ENCODE measurements at places on chromosomes 12 and 14.

GRCh38 chr14:88877192-88877591, 52.7 kb downstream of the TTC8 start:
- no peak for DNase-seq

- peak; percentile 25 for DNase-seq
These were observed 184.8 kb downstream of the SLC16A7 start for GRCh38 chr12:59780605-59781135.

- no peak for DNase-seq
These were observed 31.2 kb upstream of the USP44 start for GRCh38 chr12:95582230-95583058.

GRCh38 chr14:61653507-61653906, 41.8 kb upstream of the HIF1A start:
- DNase-seq, result peak; percentile 67

DNA sequence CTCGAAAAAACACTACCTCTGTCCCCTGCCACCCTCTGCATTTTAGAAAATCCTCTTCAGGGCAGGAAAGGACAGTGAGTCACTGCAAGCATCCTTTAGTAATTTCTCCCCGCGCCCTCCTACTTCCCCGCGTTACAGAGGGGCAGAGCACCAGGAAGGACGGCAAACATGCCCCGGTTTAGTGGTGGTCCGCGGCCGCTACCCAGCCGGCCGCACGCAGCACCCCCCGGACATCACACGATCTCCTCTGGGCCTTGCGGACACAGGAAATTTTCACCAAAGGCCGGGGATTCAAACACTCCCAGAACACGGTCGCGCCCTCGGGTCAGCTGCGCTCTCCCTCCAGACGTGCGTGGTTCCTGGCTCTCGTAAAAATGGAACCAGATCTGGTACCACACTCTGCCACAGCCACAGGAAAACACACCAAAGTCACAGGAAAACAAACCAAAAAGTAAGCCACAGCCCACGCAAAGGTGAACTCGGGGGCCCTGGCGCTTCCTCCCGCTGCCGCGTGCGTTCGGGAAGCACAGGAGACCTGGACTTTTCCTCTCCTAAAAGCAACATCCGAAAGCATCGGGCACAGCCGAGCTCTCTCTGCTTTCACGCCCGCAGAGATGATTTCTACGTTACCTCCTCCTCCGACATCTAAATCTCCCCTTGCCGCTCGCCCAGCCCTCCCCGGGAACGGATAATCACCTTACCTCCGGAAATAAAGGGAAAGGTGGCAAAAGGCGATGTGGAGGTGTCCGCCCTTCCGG, 839 bp downstream of the SLC38A1 start:
- DNase-seq, result peak; percentile 23

- DNase-seq, result no peak
These were observed 54.1 kb downstream of the CPM start for GRCh38 chr12:68878846-68879245.

DNA sequence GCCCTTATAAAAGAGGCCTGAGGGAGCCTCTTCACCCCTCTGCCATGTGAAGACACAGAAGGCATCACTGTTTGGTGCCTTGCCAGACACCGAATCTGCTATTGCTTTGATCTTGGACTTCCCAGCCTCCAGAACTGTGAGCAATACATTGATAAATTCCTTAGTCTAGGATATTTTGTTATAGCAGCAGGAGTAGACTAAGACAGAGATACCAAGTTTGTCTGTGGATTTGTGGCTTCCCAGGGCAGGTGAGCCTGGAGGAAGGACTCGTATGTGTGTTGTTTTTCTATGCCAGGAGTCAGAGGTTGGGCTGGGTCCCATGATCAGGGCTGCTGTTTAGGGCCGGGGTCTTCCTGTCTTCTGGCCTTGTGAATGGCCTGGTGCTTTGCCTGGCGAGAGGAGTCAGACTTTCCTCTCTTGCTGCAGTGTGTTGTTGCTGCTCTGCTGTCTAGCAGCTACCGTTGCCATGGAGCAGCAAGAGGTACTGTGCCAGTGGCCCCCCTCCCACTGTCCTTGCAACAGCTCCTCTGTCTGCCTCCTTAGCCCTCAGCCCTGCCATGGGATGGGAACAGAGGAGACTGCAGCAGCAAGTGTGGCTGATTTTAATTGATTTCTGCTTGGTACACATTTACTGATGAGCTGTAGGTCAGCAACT, 111.2 kb downstream of the CHST11 start:
- DNase-seq, result no peak

- DNase-seq, result peak; percentile 29
These were observed 2.2 kb downstream of the OASL start for GRCh38 chr12:121036810-121037326.

- DNase-seq, result no peak
These were observed 336.7 kb downstream of the ADGRD1 start for GRCh38 chr12:131290255-131290959.

DNA sequence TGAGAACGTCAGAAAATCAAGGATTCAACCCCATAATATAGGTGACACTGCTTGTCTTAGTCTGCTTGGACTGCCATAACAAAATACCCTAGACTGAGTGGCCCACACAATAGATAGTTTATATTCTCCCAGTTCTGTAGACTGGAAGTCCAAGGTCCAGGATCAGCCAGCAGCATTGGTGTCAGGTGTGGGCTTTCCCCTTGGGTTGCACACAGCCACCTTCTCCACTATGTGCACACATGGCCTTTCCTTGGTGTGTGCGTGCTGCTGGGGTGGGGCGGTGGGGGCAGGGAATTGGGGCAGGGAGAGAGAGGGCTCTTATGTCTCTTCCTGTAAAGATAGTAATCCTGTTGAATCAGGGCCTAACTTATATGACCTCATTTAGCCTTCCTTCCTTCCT, 106.4 kb downstream of the SLC25A47 start:
- no peak for DNase-seq

DNA sequence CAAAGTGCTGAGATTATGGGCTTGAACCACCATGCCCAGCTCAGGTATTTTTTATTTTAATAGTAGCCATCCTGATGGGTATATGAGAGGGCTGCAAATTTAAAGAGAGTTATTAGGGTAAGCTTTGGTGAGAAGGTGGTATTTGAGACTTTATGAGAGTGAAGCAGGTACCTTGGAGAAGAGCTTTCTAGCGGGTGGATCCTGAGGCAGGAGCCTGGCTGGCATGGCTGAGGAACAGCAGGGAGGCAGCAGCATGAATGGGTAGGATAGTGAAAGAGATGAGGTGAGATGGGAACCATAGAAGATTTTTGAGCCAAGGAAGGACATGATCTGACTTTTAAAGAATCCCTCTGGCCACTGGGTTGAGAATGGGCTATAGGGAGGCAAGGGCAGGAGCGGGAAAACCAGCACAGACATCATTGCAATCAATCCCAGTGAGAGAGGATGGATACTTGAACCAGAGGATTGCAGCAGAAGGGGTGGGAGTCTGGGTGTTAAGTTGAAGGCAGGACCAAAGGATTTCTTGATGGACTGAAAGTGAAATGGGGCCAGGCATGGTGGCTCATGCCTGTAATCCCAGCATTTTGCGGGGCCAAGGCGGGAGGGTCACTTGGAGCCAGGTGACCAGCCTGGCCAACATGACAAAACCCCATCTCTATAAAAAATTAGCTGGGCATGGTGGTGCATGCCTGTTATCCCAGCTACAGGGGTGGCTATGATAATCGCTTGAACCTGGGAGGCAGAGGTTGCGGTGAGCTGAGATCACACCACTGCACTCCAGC, 5.7 kb downstream of the SVOP start:
- no peak for DNase-seq

GRCh38 chr14:32468955-32469354, 139.9 kb downstream of the AKAP6 start:
- DNase-seq, result peak; percentile 65

GRCh38 chr12:71682466-71682865, 3.4 kb upstream of the TMEM19 start:
- peak; percentile 38 for DNase-seq

DNA sequence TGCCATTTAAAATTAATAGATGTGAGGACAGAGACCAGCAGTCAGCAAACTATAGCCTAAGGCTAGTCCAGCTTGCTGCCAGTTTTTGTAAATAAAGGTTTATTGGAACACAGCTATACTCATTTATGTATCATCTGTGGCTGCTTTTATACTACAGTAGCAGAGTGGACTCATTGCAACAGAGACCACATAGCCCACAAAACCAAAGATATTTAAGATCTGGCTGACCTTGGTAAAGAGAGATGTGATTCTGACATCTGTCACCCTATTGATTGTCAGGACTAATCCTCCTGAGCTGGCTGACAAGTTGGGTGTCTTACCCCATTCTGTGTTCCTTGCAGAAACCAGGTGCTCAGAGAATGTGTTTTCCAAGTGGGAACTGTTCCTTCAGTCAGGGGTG, 99.9 kb downstream of the BEGAIN start:
- DNase-seq, result no peak

- no peak for DNase-seq
These were observed 394.1 kb downstream of the C12orf75 start for GRCh38 chr12:105724641-105725040.

DNA sequence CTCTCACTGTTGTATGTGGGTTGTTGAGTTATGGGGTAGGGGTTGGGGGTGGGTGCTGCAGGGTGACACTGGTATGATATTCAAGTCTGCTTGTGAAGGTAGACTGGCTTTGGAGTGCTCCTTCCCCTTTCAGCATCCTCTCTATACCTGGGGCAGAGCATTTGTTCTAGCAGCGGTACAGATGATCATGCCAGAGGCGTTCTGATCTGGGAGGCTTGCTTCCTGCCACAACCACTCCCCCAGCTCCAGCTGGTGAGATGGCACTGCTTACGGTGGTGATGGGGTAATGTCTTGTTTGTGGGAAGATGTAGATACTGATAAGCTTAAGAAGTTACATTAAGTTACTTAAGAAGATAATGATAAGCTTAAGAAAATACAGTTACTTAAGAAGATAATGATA, 131.8 kb downstream of the ERC1 start:
- no peak for DNase-seq

DNA sequence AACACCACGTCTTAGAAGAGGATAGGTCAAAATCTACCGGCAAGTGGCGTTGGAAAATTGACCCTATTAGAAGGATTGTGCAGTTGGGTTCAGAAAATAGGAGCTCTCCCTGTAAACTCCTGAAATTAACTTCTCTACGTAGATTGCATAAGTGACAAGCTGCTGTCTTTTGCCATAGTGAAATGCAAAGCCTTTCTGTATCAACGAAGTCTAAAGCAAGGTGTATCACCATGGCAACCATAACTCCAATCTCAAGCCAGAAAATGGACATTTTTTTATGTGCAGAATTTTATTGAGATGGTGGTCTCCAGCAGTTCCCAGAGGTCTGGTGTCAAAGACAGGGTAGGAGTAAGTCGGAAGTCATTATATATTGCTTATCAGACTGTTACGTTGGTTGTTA, 367.7 kb upstream of the NOVA1 start:
- DNase-seq, result no peak

- DNase-seq, result no peak
These were observed 117.7 kb downstream of the SOX5 start for GRCh38 chr12:23831739-23832138.

DNA sequence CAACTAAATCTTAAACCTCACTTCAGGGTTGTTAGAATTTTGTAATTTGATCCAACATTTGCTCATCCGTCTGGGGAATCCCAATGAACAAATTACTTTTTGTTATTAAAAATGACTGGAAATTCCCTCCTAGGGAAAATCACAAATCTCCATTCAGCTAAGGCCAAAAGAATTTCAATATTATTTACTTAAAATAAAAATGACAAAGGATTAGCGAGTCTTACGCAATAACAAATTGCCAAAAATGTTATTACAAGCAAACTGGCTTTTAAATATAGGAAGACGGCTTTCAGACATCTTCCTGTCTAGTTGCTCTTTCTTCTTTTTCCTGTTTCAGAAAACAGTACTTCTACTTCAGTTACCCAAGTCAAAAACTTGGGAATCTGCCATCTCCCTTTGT, 92.4 kb upstream of the TSPAN8 start:
- no peak for DNase-seq

DNA sequence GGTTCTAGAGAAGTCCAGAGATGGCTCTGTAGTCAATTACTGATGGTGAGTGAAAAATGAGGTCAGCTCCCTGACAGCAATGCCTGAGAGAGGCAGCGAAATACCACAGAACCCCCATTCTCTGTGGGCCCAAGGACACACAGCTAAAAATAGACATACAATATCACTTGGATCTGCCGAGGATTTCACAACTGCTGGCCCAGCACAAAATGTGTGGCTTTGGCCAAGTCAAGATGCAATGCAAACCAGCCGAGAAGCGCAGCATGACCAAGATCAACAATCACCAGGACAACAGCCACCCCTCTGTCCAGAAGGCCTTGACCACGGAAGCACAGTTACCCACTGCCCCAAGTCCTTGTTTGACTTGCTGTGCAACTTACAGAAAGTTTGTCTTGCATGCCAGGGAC, 52.2 kb downstream of the CKAP4 start:
- peak; percentile 2 for DNase-seq
